Stimulated activated CD4-positive, alpha-beta T cell treated with anti-CD3 and anti-CD28 coated beads, TNF-alpha, amount 100 ng/mL, for 4 hours (primary cell): ENCODE measurements at places on chromosomes 1 and 21.

- no peak for DNase-seq
Observed at GRCh38 chr21:44054710-44055109, 42.6 kb downstream of the TRAPPC10 start.

GRCh38 chr1:28926629-28927265, 12.4 kb downstream of the EPB41 start:
- DNase-seq: no peak

GRCh38 chr1:91673613-91674012, 173.0 kb downstream of the CDC7 start:
- DNase-seq: no peak

- no peak for DNase-seq
Observed at GRCh38 chr1:36829961-36830360, 204.4 kb downstream of the GRIK3 start.

- DNase-seq: no peak
Observed at GRCh38 chr21:23455676-23456075, 2151.6 kb downstream of the MRPL39 start.

- DNase-seq: no peak
Observed at GRCh38 chr1:183230413-183230812, 44.3 kb downstream of the LAMC2 start.

DNA sequence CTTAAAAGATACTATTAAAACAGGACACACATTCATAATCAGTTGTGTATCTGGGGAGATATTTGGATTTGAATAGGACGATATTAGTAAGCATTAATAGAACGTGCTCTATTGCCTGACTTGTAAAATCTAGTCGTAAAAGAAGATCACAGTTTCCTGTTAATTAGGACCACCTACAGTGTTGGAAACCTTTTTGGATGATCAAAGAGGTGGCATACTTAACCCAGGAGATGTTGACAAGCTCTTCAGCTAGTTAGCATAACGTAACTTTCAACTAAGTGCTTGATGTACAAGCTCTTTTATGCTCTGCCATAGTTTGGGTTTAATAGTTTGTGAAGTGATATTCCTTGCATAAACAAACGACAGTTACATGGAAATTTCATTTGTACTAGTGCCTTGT, 293.3 kb upstream of the NR5A2 start:
- DNase-seq: no peak

- DNase-seq: no peak
Observed at GRCh38 chr1:91828583-91829281, 57.2 kb downstream of the TGFBR3 start.

DNA sequence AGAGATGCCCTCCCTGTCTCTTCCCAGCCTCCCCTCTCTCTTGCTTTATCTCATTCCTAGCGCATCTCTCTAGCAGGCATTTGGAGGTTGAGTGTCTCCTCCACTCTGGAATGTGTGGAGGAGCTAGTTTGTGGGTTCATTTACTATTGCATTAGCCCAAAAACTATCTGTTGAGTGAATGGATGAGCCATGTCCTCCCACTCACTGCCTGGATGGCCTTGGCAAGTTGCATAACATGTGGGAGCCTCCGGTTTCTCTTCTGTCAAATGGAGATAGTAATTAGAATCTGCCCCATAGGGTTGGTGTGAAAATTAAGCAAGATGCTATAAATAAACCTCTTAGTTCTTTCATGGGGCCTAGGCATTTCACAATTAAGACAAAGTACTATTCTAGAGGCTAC, 181.8 kb downstream of the KAZN start:
- DNase-seq: no peak

GRCh38 chr1:168097921-168098528, 38.7 kb downstream of the GPR161 start:
- no peak for DNase-seq

DNA sequence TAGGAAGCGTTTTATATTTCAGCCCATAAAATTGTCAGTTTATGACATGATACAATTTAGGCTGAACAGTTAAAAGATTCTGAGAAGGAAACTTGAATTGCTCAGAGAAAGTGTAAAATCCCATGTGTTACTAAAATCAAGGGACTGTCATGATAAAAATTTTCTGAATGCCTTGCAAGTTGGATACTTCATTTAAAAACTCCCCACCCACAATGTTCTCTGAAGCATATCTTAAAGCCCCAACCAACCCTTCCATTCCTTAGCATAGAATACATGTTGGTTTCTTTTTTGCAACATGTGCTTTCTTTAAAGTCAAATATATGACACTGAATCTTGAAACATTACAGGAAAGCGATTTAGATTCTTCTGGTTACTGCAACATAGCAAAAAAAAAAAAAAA, 97.4 kb downstream of the MRPL39 start:
- DNase-seq: no peak

GRCh38 chr1:19577036-19577435, 67.1 kb upstream of the NBL1 start:
- no peak for DNase-seq

DNA sequence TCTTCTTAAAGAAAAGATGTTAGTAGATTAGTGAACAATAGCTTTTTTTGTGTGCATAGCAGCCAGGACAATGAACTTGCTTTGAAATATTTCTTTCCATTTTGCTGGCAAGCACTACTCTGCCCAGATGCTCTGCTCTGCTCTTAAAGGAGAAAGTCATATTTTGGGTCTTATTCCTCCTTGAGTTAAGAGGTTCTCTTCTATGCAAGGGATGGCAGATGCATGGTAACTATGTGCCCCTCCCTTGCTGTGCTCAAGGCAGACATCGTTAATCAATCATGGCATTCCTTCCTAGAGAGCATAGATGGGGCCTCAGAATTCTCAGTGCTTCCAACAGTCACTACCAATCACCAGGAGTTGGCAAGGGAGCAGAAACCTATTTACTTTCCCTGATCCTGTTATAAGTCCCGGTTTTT, 27.6 kb downstream of the NIPAL3 start:
- no peak for DNase-seq
